CD14-positive monocyte (primary cell): ENCODE measurements at places on chromosomes 1 and 21. TPM values are rescaled to one million over a fixed set of nuclear protein-coding genes. Genes with fewer than 3 reads are reported as not detected.
A peak's percentile ranks its signal among the peaks of the same experiment; 100 is the strongest.

DNA sequence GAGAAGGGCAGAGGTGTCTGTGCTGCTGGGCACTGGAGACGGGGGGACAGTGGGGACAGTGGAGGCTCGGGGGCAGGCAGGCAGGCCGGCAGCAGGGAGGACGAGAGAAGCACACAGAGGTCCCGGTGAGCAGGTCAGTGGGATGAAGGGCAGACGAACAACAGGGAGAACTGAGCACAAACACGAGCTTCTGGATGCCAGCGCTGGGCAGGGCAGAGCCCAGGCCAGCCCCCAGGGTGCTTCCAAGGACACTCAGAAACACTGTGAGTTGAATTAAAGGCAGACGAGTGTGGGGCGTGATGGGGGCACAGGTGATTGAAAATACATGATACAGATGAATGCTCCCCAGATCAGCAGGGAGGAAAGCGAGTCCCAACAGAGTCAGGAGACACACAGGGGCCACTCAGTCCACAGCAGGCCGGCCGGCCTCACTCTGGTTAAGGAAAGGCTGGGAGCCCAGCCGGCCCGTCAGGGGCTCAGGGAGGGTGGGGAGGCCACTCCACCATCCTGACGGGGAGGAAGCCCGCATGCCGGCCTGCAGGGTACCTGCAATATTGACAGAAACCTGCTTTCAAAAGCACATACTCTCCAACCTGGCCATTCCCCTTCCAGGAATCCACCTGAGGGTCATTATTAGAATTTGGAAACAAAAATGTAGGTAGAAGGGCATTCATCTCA lies 14.1 kb downstream of the SLC19A1 start:
- H3K4me1 ChIP-seq: peaks cover 15% of the 10 kb centered on the region
- H3K27me3 ChIP-seq: no peaks in the 10 kb centered on the region
- DNase-seq: no peak
- H3K27ac ChIP-seq: no peak overlapping the region
- H3K4me3 ChIP-seq: no peak overlapping the region
- peaks cover 74% of the 10 kb centered on the region for H3K36me3 ChIP-seq

DNA sequence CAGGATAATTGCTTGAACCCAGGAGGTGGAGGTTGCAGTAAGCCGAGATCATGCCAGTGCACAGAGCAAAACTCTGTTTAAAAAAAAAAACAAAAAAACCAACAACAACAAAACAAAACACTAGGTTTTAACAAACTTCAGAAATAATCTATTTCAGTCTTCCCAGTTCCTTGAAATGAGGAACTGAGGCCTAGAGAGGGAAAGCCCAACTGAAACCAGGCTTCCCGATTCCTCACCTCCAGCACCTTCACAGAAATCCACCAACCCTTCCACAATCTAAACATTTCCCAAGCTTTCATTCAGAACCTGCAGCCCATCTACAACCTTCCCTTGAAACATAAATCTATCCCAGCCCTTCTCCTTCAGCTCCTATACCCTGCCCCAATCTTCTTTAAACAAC lies 612 bp upstream of the CD52 start:
- no peak for DNase-seq
- peaks cover 92% of the 10 kb centered on the region for H3K4me1 ChIP-seq
- H3K27me3 ChIP-seq: no peaks in the 10 kb centered on the region

- peak; percentile 27 for DNase-seq
- H3K4me3 ChIP-seq: no peak overlapping the region
These were observed 180.2 kb downstream of the NR5A2 start for GRCh38 chr1:200207711-200208126.

DNA sequence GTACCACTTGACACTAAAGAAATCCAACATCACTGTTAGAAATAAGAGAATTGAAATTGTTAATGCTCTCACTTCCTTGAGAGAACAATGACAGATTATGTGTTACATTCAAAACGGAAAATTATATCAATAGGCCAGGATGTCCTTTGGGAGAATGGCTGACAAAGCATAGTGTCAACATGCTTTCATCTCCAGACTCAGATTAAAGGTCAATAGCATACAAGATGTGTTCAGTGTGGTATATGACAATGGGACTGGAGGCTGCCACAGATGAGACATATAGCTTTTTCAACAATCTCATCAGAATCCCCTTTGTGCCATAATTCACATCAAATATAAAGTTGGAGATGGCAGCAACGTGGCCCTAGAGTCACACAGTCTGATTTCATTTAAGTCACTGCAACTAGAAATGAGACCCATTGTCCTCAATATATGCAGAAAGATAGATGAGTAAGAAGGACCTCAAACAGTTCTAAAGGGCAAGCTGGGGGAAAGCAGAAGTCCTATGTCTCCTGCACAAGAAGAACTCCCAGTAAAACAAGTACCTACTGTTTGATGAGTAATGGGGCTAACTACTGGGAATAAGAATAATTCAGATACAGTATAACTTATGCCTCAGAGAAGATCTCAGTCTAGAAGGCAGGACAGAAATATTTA lies 327.9 kb downstream of the TTLL7 start:
- no peaks in the 10 kb centered on the region for H3K36me3 ChIP-seq
- no peaks in the 10 kb centered on the region for H3K27me3 ChIP-seq
- DNase-seq: no peak
- no peak overlapping the region for H3K4me3 ChIP-seq
- no peaks in the 10 kb centered on the region for H3K4me1 ChIP-seq

GRCh38 chr1:56453016-56453415 lies 126.3 kb downstream of the PLPP3 start:
- no peak for DNase-seq
- H3K4me1 ChIP-seq: no peaks in the 10 kb centered on the region
- H3K27ac ChIP-seq: no peak overlapping the region
- H3K27me3 ChIP-seq: no peaks in the 10 kb centered on the region
- H3K36me3 ChIP-seq: no peaks in the 10 kb centered on the region
- no peak overlapping the region for H3K4me3 ChIP-seq

- H3K4me3 ChIP-seq: peak overlapping the region; percentile 17
- no peak overlapping the region for H3K27ac ChIP-seq
- H3K36me3 ChIP-seq: no peaks in the 10 kb centered on the region
- peak; percentile 9 for DNase-seq
- peaks cover 9% of the 10 kb centered on the region for H3K4me1 ChIP-seq
These were observed 23.6 kb downstream of the PTPRU start for GRCh38 chr1:29259802-29260441.

- no peaks in the 10 kb centered on the region for H3K27me3 ChIP-seq
- peaks cover 35% of the 10 kb centered on the region for H3K4me1 ChIP-seq
- no peaks in the 10 kb centered on the region for H3K36me3 ChIP-seq
- H3K4me3 ChIP-seq: no peak overlapping the region
- no peak for DNase-seq
These were observed 237.2 kb downstream of the TOMM20 start for GRCh38 chr1:234891427-234891826.

The C8B gene
- polyA plus RNA-seq: not detected

DNA sequence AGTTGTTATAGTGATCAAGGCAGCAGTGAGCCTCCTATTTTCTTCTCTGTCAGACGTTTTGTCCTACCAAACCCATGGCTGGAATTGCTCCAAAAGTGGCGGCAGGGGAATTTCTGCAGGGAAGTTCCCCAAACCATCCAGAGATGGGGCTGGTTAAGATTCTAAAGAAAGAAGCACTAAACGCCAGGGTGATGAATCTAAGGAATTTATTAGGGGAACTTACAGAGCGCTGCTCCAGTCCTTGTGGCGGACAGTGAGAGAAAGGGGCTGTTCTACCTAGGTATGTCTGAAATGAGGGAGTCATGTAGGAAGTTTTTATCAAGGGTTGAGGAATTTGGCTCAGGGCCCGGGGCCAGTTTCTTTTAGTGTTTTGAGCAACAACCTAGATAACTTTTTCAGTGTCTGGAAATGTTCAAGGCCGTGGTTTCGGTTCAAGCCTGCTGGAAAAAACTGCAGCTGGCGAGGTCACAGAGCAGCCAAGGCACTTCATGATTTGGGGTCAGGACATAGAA lies 222.4 kb upstream of the B3GALT2 start:
- no peaks in the 10 kb centered on the region for H3K27me3 ChIP-seq
- H3K27ac ChIP-seq: no peak overlapping the region
- no peak overlapping the region for H3K4me3 ChIP-seq
- H3K36me3 ChIP-seq: no peaks in the 10 kb centered on the region

- H3K27ac ChIP-seq: no peak overlapping the region
- H3K36me3 ChIP-seq: no peaks in the 10 kb centered on the region
- H3K4me3 ChIP-seq: no peak overlapping the region
- no peaks in the 10 kb centered on the region for H3K27me3 ChIP-seq
These were observed 317.4 kb upstream of the RUNX1 start for GRCh38 chr21:35366394-35367080.

DNA sequence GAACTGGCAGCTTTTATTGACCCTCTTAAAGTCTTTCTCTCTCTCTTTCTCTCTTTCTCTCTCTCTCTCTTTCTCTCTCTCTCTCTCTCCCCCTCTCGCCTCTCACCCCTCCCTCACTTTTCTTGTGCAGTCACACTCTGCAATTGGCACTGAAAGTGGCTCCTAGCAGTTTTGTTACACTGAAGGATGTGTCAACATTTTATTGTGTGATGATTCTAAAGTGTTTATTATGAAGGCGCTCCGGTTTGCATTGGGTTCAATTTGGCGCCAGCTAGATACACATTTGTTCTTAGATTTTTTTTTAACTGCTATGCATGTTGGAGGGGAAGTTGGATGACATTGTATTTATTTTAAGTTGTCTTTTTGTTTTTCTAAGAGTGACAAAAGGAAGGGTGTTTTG lies 64.0 kb upstream of the CHRM3 start:
- no peaks in the 10 kb centered on the region for H3K4me1 ChIP-seq
- no peak for DNase-seq

DNA sequence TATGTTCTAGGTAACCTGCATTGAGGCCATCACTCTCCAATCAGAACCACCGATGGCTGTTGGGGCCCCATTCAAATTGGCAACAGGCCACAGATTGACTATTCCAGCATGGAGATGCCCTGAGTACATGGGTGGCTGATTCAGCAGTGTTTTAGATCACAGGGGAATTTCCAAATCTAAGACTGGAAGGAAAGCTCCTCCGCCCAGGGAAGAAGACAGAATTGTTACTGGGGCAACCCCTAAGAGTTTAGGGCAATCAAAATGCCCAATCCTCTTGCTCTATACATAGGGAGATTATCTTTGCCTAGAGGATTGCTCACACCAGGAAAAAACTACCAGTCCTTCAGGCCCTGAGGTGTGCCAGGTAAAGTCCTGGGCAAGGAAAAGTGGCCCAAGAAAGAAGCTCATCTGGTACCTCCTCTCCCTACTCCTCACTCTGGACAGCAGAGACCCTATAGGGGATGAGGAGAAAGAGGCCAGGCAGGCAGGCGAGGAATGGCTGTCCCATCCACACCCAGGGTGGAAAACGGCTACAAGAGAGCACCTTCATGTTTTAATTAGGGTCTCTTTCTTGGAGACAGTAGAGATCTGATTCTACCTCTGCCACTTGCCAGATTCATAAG lies 5.8 kb downstream of the S100A8 start:
- H3K27ac ChIP-seq: peak overlapping the region; percentile 88
- peaks cover 59% of the 10 kb centered on the region for H3K4me1 ChIP-seq
- no peaks in the 10 kb centered on the region for H3K27me3 ChIP-seq
- no peak overlapping the region for H3K4me3 ChIP-seq
- DNase-seq: peak; percentile 84

DNA sequence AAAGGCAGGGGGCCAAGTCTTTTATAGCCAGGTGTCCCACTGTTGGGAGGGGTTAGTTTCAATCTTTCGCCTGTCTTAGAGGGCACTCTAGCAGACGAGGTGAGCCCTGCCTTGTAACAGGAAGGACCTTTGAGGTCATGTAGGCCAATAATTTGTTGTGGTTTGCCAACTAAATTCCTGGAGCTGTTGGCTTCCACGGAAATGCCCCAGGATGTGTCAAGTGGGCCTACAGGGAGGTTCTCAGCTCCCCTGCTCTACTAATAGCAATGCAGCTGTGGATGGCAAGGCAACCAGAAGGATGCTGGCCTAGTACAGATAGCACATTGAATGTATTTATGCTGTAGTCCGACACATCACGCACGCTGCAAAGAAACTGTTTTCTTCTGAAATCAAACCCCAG lies 22.3 kb upstream of the CASQ2 start:
- no peak overlapping the region for H3K27ac ChIP-seq
- no peaks in the 10 kb centered on the region for H3K36me3 ChIP-seq
- H3K27me3 ChIP-seq: no peaks in the 10 kb centered on the region
- no peak overlapping the region for H3K4me3 ChIP-seq
- no peaks in the 10 kb centered on the region for H3K4me1 ChIP-seq

The RGS8 gene
- polyA plus RNA-seq: not detected

DNA sequence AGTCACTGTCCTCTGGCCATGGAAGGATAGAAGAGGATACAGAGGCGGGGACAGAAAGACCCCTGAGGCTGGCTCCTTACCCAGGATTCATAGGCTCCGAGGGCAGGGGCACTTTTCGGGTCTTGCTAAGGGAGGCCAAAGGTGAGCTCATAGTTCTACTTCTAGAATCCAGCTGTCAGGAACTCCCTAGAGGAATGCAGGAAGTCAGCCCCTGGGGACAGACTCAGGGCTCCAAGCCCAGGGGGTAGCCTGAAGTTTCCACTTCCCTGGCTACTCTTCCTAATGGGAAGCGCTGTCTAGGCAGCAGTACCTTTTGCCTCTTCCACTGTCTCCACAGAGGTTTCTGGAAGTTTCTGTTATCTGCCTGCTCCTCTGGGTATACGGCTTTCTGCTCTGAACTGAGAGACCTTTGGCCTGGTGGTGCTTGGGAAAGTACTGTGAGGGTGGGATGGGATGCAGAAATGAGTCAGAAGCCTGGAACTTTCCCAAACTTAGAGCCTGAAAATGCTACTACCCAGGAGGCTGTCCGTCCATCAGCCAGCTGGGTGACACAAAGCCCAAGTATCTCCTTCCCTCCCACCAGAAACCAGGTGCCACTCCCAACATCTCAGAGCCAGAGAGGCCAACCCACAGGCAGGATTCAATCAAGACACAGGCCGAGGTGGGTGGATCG lies 3.6 kb downstream of the UBXN11 start:
- H3K4me3 ChIP-seq: no peak overlapping the region
- H3K4me1 ChIP-seq: peaks cover 57% of the 10 kb centered on the region
- peaks cover 55% of the 10 kb centered on the region for H3K36me3 ChIP-seq
- DNase-seq: no peak
- no peaks in the 10 kb centered on the region for H3K27me3 ChIP-seq

The C4BPA gene
- polyA plus RNA-seq: 0.25 TPM

- peaks cover 7% of the 10 kb centered on the region for H3K4me1 ChIP-seq
- H3K27me3 ChIP-seq: no peaks in the 10 kb centered on the region
- no peak for DNase-seq
- H3K36me3 ChIP-seq: no peaks in the 10 kb centered on the region
These were observed 53.5 kb upstream of the TENT5B start for GRCh38 chr1:27065999-27066630.

- no peaks in the 10 kb centered on the region for H3K36me3 ChIP-seq
- no peak overlapping the region for H3K27ac ChIP-seq
- H3K27me3 ChIP-seq: peaks cover 55% of the 10 kb centered on the region
- H3K4me1 ChIP-seq: peaks cover 17% of the 10 kb centered on the region
- DNase-seq: no peak
- peak overlapping the region; percentile 73 for H3K4me3 ChIP-seq
These were observed 1.2 kb upstream of the HPCAL4 start for GRCh38 chr1:39692152-39693074.
